Activated T-cell treated with anti-CD3 and anti-CD28 coated beads, Interleukin-2, amount 50 U/mL, for 4 hours (primary cell): ENCODE measurements at places on chromosomes 11 and 22.

GRCh38 chr11:82996966-82997606 is 74.6 kb downstream of the RAB30 start:
- no peak for DNase-seq

DNA sequence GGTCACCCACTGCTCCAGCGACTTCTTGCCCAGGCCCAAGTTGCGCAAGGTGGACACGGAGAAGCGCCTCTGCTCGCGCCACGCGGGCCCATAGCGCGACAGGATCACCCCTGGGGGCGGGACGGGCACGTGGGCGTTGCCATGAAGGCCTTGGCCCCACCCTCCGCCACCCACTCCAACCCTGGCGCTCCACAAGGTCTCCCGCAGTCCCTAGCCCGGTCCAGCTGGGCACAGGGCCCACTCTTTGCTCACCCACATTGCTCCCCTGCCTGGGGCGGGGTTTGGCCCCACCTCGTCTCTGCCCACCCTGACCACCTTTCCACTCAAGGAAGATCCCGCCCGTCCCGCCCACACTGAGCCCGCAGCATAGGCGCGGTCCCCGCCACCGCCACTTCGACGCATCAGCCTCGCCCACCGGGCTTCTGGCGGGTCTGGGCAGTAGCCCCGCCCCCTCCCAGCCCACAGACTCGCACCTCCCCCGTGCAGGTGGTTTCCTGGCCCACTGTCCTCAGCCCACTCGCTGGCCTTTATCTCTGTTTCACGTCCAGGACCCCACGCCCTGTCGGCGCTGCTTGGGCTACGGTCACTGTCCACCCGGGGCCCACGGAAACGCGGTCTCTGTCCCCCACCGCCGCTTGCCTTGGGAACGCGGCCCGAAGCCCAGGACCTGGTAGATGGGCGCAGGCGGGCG is 12.3 kb upstream of the CYP2D6 start:
- DNase-seq, result no peak

DNA sequence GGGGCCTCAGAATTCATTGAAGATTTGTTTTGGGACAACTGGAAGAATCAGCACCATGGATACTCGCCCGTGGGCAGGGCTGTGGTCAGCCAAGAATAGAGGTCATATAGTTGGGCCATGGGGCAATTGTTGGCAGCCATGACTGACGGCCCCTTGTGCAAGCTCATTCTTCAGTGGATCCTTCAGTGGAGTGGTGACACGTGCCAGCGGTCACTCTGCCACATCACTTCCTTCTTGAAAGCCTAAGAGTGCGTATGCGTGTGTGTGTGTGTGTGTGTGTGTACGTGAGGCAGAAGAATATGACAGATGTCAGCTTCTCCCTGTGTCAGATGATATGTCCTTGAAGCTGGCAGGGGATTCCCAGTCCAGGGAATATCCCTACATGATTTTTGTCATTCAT is 1.8 kb upstream of the IL18BP start:
- DNase-seq, result no peak

DNA sequence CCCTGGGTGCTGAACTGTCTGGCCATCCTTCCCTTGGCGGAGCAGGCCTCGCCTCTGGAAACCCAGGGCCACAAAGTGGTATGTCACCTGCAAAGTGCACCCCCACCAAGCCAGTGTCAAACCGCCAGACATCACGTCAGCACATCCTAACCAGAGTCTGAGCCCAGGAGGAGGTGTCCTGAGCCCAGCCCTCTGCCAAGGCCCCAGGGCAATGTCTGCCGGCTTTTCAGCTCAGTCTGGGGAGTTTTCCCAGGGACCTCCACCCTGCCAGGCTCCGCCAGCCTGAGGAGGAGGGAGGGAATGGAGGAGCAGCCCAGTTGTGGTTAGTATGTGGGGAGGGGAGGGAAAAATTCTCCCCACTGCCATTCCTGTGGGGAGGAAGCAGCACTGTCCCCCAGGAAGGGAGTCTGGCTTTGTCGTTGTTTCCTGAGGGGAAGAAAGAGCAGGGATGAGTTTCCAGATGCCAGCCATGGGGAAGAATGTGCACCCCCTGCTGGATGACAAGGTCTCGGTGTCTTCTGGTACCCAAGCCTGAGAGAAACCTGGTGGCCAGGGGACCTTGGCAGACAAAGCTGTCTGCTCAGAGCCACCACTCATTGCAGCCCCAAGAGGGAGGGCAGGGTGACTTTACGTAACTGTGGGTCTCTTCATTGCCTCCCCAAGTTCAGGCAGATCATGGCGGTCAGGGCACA is 81.4 kb upstream of the CD82 start:
- DNase-seq, result no peak

GRCh38 chr11:8342821-8343681 is 79.4 kb upstream of the LMO1 start:
- no peak for DNase-seq

GRCh38 chr11:121670805-121671282 is 218.1 kb upstream of the SORL1-AS1 start:
- no peak for DNase-seq

DNA sequence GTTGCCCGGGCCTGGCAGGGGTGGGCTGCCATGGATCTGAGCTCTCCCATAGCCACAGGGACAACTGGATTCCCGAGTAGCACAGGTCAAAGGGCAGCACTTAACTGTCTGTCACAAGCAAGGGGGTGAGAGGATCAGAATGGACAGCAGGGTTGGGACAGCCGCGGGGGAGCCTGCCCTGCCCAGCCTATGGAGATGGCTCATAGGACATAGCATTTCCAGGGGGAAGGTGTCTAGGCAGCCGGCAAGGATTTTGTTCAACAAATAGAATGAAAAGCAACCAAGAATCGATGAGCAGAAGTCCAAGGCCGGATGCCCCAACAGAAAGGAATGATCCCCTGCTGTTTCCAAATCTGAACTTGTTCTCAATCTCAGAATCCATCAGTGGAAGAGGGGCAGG is 92.9 kb downstream of the RPS6KA4 start:
- DNase-seq, result no peak

- DNase-seq, result no peak
Observed at GRCh38 chr11:62266558-62266957, 3.4 kb upstream of the SCGB2A2 start.

- DNase-seq, result no peak
Observed at GRCh38 chr11:62054484-62055121, 69.2 kb upstream of the INCENP start.

- DNase-seq, result no peak
Observed at GRCh38 chr22:46800102-46800857, 37.8 kb downstream of the TBC1D22A start.

GRCh38 chr22:47281126-47282106 is 519.0 kb downstream of the TBC1D22A start:
- no peak for DNase-seq

DNA sequence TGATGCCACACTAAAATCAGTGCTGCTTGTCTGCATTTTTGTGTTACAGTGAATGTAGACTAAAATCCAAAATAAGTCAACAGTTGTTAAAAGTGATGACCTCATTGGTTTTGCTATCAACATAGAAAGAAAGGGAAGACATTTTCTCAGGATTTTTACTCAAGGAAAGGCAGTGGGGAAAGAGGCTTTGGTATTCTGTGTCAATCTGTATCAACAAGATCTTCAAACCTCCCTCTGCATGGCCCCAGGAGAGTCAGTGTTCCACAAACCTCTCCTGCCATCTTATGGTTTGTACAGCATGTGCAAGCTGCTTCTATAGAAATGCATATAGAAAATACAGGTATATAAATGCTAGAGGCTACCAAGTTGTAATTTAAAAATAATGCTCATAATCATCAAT is 13.8 kb upstream of the OR51M1 start:
- DNase-seq, result no peak
